ENCODE measurements at places on chromosomes 11 and 22.

GRCh38 chr22:35376728-35377472 lies 4.0 kb upstream of the HMOX1 start:
- DNase-seq, result peak; percentile 29

GRCh38 chr11:45692808-45693453 lies 27.5 kb upstream of the CHST1 start:
- no peak for DNase-seq

GRCh38 chr11:69841859-69842698 lies 22.9 kb upstream of the FGF3 start:
- no peak for DNase-seq

DNA sequence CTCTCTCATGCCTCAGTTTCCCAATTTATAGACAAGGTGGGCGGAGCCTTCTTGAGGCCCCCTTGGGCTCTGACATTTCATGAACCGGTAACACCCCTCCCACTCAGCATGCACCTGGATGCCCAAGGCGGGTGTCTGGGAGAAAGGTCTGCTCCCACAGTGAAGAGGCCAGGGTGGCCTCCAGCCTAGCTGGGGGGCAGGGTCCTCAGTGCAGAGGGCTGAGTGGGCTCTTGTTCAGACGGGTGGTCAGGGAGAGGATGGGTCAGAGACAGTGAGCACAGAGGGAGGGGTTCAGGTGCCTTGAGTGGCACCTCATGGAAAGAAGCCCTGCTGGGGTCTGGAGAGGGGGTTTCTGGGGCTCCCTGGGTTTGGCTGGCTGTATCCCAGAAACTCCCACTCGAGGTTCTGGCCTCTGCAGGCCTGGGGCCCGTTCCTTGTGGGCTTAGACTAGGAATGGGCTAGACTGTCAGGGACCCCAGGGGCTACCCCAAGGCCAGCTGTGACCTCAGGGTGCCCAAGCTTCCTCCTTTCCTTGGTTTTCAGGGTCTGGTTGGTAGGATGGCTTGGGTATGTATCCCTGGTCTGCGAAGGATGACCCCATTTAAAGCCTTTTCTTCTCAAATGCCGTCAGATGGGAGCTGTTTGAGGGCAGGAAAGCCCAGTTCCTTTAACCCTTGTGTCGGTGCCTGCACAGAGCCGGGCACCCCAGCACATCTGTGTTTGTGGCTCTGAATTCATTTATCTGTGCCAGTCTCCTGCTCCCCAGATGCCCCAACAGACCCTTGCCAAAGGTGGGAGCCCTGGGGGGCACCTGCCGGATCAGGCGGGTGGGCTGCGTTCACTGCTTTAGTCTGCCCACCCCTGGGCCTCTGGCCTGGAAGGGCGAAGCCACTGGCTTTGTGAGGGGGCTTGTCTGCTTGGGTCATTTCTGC lies 1.2 kb downstream of the SYNGR1 start:
- DNase-seq, result no peak

DNA sequence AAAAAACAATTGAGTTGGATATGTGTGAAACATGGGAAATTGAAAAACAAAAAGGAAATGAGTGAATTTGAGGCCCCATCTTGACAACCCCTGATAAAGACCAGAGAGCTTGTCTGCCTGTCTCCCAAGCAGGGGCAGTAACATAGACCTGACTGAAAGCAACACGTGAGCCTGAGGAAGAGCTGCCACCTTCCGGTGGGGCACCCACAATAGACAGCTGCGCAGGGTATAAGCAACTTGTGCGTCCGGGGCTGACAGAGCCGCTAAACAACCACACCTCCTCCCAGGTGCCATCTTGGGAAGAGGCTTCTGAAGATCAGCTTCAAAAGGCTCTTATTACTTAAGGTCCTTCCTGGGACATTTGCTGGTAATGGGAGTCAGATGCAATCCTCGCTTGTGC lies 166.8 kb downstream of the NTM start:
- no peak for DNase-seq

- DNase-seq, result no peak
Measured at GRCh38 chr11:103112364-103112763, 3.1 kb downstream of the DYNC2H1 start.

- DNase-seq, result peak; percentile 9
Measured at GRCh38 chr11:67113231-67113721, 5.8 kb upstream of the KDM2A start.

GRCh38 chr22:37059876-37060449 lies 8.4 kb downstream of the KCTD17 start:
- DNase-seq, result no peak

DNA sequence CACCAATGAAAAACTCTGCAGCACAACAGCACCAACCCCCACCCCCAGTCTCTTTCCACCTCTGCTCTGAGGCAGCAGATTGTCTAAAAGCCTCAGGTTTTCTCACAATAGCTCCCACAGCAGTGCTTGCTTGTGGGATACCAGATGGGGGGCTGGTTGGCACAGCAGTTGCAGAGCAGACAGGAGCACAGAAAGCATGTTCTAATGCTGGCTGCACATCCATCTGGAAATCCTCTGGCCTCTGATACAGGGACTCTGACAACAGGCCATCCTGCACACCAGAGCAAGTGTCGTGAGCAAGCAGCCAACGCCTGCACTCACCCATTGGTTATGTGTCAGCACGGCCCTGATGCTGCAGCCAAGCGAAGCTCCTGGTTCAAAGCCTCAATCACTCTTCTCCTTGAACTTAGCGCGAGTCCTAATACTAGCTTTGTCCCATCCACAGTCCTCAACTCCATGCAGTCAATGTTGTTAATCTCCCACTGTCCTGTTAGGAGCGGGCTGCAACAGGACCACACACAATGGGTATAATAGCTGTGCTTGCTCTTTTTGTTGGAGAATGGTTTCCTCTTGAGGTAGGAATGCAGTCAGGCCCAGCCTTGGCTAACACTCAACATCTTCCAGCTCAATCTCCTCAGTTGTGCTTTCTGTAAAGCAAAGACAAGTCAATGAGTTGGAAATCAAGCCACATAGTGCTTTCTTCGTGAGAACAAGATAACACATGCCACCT lies 30.3 kb downstream of the VSTM5 start:
- no peak for DNase-seq

- DNase-seq, result no peak
Measured at GRCh38 chr11:2380396-2380795, 3.3 kb downstream of the CD81 start.

DNA sequence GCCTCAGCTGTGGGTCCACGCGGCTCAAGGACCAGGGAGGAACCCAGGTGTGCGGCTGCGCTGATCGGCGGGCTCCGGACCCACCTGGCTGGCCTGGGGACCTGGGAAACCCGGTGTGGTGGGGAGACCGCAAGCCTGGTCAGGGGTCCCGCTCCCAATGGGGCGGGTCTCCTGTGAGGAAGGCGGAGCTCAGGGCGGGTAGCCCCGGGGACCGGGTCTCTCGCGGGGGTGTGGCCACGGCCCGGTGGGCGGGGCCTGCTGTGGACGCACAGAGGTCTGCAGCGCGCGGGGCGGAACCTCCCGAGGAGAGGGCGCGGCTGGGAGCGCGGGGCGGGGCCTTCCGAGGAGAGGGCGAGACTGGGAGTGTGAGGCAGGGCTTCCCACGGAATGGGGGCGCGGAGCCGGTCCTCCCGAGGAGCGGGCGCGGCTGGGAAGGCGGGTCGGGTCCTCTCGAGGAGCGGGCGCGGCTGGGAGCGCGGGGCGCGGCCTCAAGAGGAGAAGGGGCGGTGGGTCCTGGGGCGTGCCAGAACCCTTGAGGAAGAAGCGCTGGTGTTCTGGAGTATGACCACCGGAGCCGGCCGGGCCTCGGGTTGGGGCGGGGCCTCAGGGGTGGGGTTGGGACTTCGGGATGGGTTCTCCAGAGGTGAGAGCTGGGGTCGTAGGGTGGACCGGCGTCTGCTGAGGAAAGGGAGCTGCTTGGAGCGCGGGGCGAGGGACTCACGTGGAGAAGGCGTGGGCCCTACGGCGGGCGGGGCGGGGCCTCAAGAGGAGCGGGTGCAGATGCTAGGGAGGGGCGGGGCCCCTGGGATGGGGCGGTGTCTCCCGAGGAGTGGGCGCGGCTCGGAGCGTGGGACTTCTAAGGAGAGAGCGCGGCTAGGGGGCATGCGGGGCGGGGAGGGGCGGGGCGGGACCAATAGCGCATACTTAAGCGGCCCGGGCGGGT lies 20.8 kb downstream of the DGCR6L start:
- DNase-seq, result peak; percentile 94

DNA sequence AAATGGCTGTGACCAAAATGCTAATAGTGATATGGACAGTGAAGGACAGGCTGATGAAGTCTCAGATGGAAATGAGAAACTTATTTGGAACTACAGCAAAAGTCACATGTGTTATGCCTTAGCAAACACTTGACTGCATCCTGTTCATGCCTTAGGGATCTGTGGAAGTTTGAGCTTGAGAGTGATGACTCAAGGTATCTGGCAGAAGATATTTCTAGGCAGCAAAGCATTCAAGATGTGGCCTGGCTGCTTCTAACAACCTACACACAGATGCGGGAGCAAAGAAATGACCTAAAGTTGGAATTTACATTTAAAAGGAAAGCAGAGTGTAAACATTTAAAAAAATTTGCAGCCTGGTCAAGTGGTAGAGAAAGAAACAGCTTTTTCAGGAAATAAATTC lies 28.1 kb upstream of the CD81 start:
- DNase-seq, result no peak

- no peak for DNase-seq
Measured at GRCh38 chr11:107928767-107929507, 689 bp downstream of the RAB39A start.
